NCI-H1092 treated with DMSO at 0.1 percent for 48 hours (cell line): ENCODE measurements at places on chromosomes 11 and 22.

- peak; percentile 52 for DNase-seq
These were observed 633.0 kb downstream of the TBC1D22A start for GRCh38 chr22:47395481-47395880.

GRCh38 chr22:33921525-33922348 is 1.5 kb upstream of the LARGE1 start:
- peak; percentile 85 for DNase-seq

DNA sequence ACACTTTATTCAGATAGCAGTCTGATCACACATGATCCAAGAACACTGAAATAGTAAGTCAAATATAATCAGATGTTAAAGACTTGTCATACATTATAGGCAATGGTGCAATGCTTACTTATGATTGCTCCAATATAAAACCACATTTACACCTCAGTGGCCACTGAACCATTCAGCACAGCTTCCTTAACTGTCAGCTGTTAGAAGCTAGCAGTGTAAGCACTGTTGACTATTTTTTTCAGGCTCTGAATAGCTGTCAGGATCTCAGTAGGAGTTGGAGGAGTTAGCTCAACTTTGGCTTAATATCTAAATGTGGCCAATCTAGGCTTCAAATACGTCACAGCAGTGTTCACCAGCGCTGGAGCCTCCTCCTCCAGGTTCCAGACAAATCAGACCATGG is 36.6 kb downstream of the METTL15 start:
- no peak for DNase-seq

DNA sequence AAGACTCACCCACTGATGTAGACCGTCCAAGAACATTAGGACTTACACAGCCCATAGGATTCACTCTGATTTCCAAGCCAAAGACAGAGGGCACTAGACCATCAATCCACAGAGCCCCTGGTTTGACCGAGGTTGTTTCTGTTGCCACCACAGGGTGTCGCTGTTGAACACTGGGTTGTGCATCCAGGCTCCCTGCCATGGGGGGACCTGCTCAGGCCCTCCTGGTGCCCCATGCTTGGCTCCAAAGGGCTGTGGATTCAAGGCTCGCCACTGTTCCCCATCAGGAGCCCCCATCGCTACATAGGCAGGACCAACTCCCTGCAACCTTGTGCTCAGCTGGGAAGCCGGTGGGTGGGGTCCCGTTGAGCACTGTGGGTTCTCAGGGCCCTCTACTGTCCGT is 128.0 kb upstream of the ANO1 start:
- peak; percentile 31 for DNase-seq

DNA sequence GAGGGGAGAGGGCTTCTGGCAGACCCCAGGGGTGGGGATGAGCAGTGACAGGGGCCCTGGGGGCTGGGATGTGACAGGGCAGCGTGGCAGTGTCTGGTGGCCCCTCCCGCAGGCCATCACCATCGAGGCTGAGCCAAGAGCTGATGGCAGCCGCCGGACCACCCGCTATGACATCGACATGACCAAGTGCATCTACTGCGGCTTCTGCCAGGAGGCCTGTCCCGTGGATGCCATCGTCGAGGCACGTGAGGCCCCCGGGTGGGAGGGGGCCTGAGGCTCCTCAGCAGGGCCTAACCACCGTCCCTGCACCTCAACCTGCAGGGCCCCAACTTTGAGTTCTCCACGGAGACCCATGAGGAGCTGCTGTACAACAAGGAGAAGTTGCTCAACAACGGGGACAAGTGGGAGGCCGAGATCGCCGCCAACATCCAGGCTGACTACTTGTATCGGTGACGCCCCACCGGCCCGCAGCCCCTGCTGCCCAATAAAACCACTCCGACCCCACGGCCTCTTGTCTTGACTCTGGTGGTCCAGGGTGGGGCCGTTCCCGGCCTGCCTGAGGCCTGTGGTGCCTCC is 2.6 kb upstream of the TCIRG1 start:
- no peak for DNase-seq

- DNase-seq = no peak
These were observed 16.2 kb downstream of the C11orf24 start for GRCh38 chr11:68255526-68255925.

GRCh38 chr11:46733234-46733633 is 14.2 kb downstream of the F2 start:
- DNase-seq = no peak
